ENCODE measurements at places on chromosomes 1 and 21.

GRCh38 chr1:17117451-17118265, 1.6 kb downstream of the PADI2 start:
- no peak for DNase-seq

- DNase-seq = no peak
These were observed 12.5 kb downstream of the RIMS3 start for GRCh38 chr1:40652979-40653378.

DNA sequence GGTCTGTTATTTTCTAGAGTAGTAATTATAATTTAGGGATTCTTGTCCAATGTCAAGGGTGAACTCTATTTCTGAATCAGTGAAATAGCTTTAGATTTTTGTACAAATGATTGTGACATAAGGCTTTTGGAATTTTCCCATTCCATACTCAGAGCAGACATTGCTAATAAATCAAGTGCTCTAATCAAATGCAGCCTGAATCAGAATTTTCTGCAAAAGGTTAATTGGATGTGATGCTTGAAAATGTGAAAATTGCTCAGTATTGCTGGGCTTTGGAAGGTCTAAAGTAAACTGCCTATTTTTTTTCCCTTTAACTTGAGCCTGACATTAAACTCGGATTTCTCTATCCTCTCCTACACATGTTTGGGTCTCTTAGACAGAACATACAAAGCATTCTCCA, 23.2 kb downstream of the SGIP1 start:
- DNase-seq = no peak

DNA sequence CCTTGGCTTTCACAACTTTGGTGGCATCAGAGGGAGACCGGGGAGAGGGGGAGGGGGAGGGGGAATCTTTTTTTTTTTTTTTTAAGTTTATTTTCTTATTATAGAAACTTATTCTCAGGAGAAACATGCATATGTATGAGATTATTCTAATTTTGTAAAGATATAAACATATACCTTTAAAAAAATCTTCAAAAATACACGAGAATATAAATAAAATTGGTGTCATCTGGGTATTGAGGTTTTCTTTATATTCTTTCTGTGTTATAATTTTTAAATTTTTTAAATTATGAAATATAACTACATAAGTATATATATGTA, 18.9 kb upstream of the SNRPE start:
- DNase-seq = no peak

DNA sequence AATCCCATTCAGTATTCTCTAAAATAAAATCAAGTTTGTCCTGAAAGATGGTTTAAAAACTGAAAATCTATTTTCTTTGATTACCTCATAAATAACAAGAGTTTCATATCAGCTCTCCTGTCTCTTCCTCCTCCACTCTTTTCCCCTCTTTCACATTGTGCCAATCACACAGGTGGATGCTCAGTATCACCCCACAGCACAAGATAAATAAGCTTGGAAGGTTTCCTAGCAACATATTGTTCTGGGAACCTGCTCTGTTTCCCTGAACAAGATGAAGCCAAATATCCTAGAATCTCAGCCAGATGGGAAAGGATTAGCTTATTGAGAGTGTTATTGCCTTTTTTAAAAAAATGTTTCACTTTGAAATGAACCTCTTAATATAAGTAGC, 45.7 kb upstream of the CACYBP start:
- DNase-seq = no peak

DNA sequence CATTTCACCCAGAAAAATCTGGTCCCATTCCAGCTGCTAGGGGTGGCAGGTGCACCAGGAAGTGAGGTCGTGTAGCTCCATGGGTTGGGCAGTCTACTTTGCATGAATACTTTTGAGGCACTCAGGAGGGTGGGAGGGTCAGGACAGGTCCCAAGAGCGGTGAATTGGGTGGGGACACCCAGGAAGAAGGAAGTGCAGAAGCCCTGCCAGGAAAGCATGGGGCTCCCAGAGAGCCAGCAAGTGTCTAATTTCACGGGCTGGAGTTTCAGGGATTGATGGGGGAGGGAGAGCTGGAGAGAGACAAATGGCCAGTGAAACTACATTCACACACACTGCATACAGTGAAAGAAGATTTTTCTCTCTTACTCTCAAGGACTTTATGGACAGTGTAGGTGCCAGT, 137.8 kb downstream of the GALNT2 start:
- no peak for DNase-seq

DNA sequence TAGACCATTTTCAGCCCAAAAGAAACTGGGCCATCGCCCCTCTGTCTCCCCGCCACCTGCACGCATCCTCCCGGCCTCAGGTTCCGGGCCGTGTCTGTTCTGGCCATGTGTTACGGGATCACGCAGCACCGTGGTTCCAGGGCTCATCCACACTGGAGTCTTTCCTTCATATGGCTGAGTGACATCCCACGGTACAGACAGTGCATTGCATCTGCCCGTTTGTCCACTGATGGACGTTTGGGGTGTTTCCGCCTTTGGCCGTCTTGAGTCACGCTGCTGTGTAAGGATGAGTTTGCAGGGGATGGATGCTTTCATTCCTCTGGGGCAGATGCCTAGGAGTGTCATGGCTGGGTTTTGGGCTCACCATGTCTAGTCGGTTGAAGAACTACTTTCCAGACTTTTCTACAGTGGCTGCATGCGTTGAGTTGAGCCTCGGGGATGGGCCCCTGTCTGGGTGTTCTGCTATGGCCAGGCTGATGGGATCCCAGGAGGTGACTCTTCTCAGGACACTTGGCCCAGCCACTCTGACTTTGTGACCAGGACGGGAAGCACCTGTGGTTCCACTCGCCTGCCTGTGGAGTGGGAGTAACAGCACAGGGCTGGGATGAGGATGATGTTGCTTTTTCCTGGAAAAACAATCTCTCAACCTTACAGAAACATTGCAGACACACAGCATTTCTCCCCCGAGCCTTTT, 16.8 kb downstream of the RRP1 start:
- no peak for DNase-seq

GRCh38 chr1:155301342-155301841, at the start of gene PKLR:
PKLR (minus strand) TSS chr1:155301438; CDS start chr1:155301395, 43 bp downstream.
- DNase-seq = no peak

- no peak for DNase-seq
These were observed 485.4 kb downstream of the USP25 start for GRCh38 chr21:16215193-16215592.

DNA sequence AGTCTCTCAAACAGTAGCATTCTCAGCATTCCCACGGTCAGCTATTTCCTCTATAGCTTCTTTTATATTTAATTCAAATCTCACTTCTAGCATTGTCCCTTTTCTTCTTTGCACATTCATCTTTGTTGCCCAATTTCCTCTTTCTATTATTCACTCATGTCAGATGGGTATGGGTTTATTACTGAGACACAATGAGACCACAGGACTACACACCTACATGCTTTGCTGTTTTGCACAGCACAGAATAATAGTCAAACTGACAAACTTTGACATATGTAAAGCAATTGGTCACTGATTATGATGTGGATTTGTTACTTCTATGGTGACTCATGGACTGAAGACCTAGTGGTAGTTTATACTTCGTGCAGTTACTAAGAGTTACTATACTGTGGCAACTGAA, 5.8 kb upstream of the CD1C start:
- no peak for DNase-seq

- DNase-seq = no peak
These were observed 69.3 kb downstream of the SLC37A1 start for GRCh38 chr21:42582787-42583476.

GRCh38 chr1:13492711-13493110, 21.1 kb downstream of the LRRC38 start:
- DNase-seq = no peak

- DNase-seq = no peak
These were observed 470 bp upstream of the MTMR11 start for GRCh38 chr1:149936992-149937705.

DNA sequence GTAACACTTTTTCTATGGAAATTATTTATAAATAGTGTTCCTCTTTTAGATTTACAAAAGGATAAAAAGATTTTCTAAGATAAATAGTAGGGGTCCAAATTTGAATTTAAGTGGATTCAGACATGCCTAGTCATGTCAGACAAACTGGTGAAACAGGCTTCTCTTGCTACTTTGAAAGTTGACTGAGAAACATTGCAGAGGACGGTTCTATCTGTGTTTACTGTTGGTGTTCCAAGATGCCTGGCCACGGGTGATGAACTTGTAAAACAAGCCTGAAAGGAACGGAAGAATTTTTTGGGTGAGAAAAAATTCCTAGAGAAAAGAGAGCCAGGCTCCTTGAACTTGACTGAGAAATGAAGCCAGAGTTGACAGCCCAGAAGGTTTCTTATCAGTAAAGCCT, 2.2 kb downstream of the KRTAP19-1 start:
- DNase-seq = no peak

DNA sequence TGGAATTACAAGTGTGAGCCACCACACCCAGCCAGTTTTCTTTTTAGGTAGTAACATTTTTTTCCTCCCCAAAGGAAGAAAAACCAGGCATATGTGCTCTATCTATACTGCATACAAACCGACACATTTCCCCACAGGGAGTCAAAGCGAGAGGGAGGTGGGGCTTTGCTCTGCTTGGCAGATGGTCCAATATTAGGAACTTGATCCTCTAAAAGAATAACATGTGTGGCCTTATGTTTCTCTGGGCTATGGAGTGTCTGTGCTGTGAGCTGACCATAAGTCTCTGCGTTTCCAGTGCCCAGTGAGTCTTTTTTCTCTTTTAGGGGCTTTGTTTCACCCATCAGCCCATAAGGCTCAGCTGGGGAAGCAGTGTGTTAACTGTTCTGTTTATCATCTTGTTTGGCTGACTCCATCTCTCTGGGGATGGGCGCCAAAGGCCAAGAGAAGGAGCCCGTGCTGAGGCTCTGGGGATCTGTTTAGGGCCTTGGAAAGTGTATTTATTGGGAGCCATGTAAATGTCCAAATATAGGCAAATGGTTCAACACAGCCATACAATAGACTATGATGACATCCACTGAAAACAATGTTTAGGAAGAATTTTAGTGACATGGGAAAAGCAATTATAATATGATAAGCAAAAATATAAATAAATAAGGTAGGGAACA, 20.2 kb downstream of the LMOD1 start:
- no peak for DNase-seq

DNA sequence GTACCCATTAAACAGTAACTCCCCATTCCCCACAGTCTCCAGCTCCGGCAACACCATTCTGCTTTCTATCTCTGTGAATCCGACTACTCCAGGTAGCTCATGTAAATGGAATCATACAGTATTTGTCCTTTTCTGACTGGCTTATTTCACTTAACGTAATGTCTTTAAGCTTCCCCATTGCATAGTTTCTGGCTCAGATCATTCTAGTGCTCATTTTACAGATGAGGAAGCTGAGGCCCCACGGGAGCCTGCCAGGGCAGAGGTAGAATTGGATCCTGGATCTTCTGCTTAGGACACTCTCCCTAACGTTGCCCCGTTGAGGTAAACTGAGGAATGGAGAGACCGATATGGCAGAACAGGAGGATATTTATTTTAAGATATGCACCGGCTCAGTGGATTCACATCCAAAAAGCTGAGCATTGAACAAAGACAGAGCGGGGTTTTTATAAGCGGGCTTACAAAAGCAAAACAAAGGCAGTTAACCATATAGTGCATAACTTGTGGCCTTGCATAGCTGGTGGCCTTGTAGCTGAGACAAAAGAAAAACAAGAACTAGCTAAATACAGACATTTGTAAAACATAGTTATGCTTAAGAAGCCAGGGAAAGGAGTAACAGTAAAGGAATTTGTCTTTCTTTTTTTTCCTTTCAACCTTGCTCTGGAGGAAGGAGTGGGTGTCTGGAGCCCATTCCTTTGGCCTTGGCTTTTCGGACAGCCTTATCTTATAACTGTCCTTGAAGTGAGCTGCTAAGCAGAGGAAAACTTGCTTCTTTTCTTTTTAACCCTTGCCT, 15.3 kb upstream of the KLHDC8A start:
- DNase-seq = no peak

DNA sequence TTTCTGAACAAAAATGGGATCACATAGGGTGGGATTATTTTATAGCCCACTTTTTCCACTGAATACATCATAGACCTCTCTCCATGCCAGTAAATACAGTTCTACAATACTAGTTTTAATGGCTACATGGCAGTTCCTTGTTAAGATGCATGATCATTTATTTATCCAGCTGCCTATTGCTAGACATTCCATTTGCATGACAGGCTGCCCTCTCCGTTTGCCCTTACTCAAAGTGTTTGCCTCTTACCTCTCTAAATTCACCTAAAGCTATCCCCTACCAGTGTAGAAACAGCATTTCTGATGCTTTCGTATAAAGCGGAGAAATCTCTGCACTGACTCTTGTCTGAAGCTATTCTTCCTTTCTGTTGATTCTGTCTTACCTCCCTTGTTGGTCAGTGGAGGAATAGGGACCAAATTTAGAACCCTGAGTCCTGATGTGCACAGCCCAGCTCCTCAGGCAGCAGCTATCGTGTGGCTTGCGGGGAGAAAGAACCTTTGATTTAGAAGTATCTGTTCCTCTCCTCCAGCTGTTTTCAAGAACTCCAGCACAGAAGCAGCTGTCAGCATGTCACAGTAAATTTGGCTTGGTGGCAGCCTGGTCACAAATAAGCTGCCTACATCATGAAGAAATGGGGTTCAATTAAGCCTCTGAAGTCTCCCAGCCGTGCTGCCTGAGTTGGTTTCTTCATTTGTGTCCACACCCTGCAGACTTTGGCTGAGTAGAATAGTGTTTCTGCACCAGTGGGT, 337.3 kb downstream of the PRDM2 start:
- no peak for DNase-seq
